ENCODE measurements at places on chromosomes 4 and X.

DNA sequence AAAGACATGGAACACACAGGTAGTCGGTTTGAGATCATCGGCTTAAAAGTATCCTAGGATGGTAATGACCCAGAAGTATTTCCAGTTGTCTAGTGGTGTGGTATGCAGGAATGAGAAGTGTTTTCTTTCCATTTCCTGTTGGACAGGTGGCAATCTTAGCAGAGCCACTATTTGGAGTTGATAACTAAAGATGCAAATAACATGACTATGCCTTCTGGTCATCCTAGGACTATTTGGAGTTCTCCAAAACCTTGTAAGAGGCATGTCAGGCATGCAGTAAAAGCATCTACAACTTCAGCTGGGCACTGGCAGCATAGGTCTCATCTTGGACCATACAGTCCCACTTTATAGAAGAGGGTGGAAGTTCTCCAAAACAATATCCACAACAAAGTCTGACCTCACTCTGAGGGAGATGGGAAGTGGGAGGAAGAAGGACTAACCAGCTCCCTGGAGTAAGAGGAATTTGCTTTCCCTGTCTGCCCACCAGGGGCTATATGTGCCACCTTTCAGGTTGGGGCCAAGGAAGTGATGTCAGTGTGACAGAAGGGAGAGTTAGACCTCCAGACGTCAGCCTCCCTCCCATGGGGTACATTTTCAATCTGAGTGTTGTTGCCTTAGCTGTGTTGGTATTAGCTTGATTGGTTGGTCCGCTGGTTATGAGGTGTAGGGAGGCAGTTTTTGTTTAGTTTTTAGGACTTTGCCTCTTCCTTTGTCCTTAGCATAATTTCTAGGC, 101.2 kb upstream of the MYOZ2 start:
- no peak for DNase-seq

- peak; percentile 38 for DNase-seq
These were observed 961 bp upstream of the MBNL3 start for GRCh38 chrX:132489578-132490419.

GRCh38 chr4:94577136-94577535, 125.4 kb downstream of the PDLIM5 start:
- DNase-seq = no peak

- DNase-seq = no peak
These were observed 186.5 kb downstream of the FBXO8 start for GRCh38 chr4:174096999-174097398.

- DNase-seq = no peak
These were observed 31.6 kb upstream of the KIT start for GRCh38 chr4:54626113-54626512.

DNA sequence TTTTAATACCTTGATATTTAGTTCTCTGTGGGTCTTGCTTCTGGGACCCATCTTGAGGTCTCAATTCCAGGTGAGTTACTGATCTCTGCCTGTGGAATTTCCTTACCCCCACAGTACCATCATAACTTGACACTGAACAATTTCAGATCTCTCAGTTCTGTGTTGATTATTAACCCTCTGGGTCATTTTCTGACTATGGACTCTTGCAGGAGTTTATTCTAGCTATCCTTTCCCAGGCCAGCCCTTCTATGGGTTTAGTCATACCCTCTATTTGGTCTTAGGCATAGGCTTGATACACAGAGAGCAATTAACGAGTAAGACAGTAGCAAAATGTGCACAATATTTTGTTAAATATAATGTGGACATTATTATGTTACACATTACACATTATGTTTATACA, 3.7 kb upstream of the SPARCL1 start:
- DNase-seq = no peak

- no peak for DNase-seq
These were observed 227.3 kb upstream of the TET2 start for GRCh38 chr4:104919406-104919805.

DNA sequence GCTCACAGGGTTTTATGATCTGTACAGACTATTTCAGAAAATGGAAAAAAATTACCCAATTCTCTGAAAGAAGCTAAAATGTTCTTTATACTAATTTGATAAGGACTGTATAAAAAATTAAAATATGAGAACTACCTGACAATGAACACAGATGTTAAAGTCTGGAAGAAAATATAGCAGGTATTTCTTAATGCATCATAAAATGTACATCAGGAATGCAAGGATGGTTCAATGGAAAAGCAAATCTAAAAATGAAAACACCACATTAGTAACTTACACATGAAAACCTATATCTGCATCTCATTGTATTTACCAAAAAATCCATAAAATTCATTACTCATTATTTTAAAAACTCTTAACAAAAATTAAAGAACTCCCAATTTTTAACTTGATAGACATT, 39.4 kb downstream of the ARHGAP6 start:
- no peak for DNase-seq

GRCh38 chrX:70998411-70999027, 67.6 kb upstream of the SLC7A3 start:
- DNase-seq = no peak

DNA sequence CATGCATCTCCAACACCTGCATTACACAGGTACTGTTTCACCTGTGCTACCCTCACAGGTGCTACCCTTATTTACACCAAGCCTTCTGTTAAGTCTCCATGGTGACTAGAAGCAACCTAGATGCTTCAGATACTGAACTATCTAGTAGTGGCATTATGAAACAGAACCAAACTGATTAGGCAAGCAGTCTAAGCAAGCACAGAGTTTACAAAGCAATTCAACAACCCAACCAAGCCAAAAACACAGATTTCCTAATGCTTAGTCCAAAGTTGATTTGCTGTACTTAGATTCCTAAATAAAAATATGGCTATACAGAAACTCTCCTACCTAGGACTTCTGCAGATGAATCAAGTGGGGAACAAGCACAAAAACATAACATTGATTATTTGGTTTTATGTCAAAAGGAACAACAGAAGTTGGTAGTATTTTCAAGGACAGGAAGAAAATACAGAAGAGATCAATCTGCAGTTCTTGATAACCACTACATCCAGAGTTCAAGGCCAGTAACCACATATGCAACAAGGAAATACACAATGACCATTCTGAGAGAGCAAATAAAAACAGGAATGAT, 3.2 kb downstream of the TAPT1 start:
- DNase-seq = no peak

GRCh38 chr4:148341980-148342800, 100.0 kb downstream of the NR3C2 start:
- DNase-seq = no peak

GRCh38 chrX:149495573-149496071, 9.5 kb downstream of the IDS start:
- no peak for DNase-seq

DNA sequence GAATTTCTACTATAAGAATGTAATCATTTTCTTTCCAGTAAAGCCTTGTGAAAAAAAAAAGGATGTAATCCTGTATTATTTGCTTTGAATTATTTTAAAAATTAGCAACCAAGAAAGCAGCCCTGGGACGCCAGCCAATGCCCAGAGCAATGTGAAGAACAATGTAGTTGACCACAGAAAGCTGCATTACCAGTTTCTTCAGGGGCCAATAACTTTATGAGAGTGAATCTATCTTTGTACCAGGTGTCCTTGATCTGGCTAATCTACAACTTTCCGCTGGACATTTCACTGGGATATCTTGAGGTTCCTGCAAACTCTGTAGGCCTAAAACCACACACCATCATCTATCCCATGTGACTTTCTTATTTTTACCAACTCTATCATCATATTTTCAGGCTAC, 7.6 kb upstream of the KLHL2 start:
- no peak for DNase-seq

- no peak for DNase-seq
These were observed 48.2 kb downstream of the GUCY1B1 start for GRCh38 chr4:155807021-155807420.

DNA sequence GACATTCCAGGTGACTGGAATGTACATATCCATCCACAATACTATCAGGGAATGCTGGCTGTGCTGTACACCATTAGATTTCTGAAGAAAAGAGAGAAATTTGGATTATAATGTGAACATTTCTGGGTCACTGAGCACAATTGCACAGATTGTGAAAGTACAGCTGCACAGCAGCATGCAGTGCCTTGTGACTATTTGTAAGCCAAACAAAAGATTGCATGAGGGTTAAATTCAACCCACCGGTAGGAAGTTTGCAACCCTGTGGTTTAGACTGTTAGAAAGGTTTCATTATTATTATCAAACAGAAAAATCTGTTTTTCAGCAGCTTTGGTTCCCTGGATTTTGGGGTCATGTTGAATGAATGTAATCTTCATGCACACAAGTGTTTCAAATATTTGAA, 24.5 kb downstream of the DDIT4L start:
- DNase-seq = no peak

Data from GM13976 (cell line).